ENCODE measurements at places on chromosomes 7 and 10.
A peak's percentile ranks its signal among the peaks of the same experiment; 100 is the strongest.

GRCh38 chr10:103295374-103296015, 18.6 kb downstream of the INA start:
- DNase-seq, result peak; percentile 9

DNA sequence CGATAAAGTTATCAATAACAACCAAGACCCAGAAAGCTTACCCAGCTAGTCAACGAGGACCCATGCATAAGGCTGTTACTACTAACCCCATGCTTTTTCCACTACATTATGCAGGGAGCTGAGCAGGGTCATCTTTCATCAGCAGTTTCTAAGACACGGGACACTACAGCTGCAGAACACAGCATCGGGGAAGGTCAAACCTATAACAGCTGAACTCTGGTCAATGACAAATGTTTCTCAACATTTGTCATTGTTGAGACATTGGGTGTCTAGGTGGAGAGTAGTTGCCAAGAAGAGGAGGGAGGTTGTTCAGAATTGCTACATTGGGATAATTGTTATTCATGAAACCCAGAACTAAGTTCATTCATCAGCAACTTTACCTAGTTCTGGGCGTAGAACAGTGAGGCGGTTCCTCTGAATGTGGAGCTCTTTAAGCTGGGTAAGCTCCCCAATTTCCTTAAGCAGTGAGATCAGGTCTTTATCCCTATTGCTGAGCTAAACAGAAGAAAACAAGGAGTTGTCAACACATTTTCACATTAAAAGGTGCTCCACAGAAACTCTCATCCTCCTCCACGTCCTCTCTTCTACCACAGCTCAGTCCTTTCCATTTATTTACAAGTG, 105.6 kb downstream of the ZNF22 start:
- no peak for DNase-seq

- no peak for DNase-seq
These were observed 167.2 kb downstream of the EVX1 start for GRCh38 chr7:27409776-27410175.

GRCh38 chr7:20260223-20260622, 43.0 kb upstream of the MACC1 start:
- no peak for DNase-seq

GRCh38 chr10:73850863-73851461, 23.4 kb downstream of the CAMK2G start:
- no peak for DNase-seq

- DNase-seq, result no peak
These were observed 167.4 kb downstream of the ARHGAP21 start for GRCh38 chr10:24556126-24556749.

DNA sequence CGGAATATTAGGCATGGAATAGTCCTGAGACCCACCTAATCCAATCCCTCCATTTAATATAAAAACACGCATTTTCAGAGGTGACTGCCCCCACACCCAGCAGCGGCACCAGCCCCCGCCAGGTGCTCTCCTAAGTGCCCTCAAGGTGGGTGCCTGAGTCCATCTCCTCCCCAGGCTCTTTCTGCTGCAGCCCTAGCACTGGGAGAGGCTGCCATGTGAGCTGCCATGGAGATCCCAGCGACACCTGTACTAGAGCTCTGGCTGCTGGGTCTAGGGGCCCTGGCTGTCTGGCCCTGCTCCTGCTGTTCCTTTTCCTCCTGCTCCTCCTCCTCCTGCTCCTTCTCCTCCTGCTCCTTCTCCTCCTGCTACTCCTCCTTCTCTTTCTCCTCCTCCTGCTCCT, 191.1 kb upstream of the BMPER start:
- DNase-seq, result no peak

DNA sequence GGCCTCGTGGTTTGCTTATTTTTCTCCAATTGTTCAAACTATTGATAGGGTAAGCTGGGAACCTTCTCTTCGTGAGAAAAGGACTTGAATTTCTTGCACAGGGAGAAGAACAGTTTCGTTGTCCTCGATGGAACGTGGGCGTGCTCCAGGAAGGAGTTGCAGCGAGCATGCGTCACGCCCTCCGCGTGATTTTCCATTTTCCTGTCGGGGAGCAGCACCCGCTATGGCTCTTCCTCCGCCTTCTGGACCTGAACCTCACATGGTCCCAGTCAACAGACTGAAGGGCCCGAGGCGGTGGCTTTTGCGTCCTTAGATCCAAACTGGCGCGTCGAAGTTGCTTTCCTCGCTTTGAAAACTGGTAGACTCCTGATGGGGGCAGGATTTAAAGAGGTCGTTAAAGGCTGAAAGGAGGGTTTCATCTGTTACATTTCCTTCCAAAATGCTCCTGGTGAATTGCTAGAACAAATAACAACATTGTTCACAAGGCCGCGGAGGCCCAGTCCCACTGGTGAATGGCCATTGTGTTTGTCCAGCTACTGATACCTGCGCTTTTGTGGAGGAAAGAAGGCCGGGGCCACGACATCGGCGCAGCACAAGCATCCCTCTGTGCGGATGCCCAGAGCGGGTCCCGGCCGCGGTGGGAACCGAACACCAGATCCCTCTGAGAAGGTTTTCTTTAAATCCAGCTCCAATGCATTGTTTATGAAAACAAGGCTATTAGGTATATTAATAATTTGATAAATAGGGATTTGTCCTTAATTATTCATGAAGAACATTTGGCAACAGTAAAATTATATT, 75.9 kb downstream of the EBF3 start:
- no peak for DNase-seq

- DNase-seq, result no peak
These were observed 590.5 kb downstream of the PARD3 start for GRCh38 chr10:34224639-34225038.

DNA sequence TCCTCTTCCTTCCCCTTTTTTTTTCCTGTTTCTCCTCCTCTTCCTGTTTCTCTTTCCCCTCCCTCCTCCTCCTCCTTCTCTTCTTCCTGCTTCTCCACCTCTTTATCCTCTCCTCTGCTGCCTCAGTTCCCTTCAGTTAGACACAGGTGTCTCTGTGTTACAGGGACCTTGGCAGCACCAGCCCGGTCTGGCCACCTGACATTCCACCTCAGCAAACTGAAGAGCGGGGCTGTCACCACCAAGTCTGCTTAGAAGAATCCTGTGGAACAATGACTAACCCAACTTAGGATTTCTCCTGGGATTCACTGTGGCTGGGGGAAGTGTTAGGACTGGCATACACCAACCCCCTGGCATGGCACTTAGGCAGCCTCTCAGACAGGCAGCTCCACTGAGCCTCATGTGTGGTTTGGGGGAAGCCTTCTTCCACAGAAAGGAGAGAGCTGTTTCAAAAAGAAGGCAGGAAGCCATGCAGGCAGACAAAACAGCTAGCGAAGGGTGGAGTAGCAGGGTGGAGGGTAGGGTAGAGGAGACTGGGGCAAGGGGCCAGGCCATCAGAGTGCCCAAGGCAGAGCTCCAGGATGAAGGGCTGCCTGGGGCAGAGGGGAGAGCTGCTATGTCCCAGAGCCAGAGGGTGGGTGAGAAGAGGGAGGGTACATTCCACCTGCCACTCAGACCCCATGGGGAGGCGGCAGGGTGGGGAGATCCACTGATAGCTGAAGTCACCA, 13.2 kb upstream of the GDF10 start:
- peak; percentile 22 for DNase-seq

GRCh38 chr7:151117565-151117964, 31.3 kb downstream of the AGAP3 start:
- no peak for DNase-seq

- DNase-seq, result no peak
These were observed 216.8 kb downstream of the THSD7A start for GRCh38 chr7:11615174-11615573.

- DNase-seq, result no peak
These were observed 14.9 kb upstream of the DLX5 start for GRCh38 chr7:97039374-97040065.

- DNase-seq, result no peak
These were observed 132.9 kb downstream of the ATXN7L1 start for GRCh38 chr7:105743351-105744090.

DNA sequence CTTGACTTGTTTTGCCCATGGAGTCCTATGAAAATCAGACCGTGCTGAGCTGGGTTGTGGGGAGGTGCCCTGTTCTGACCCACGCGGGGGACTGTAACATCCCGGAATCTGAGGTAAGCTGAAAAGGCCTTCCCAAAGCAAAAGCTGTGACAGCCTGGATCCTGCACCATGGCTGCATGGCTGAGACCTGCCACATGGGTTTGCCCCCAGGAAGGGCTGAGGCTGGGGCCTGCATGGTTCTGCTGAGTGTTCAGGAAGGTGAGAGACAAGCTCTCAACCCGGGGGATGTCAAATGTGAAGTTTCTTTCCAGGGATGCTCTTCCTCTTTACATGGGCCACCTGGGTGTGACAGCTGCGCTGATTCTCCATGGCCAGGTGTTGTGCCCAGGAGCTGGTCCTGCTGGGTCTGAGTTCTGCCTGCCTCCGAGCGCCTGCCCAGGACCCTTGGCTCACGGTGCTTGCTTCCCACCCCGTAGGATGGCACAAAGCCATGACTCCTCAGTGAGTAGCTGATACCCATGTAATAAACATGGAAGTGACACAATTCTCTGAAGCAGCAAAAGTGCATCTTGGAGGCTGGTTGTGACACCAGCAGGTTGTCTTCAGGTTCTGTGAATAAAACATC, 58.3 kb downstream of the VIPR2 start:
- DNase-seq, result no peak

DNA sequence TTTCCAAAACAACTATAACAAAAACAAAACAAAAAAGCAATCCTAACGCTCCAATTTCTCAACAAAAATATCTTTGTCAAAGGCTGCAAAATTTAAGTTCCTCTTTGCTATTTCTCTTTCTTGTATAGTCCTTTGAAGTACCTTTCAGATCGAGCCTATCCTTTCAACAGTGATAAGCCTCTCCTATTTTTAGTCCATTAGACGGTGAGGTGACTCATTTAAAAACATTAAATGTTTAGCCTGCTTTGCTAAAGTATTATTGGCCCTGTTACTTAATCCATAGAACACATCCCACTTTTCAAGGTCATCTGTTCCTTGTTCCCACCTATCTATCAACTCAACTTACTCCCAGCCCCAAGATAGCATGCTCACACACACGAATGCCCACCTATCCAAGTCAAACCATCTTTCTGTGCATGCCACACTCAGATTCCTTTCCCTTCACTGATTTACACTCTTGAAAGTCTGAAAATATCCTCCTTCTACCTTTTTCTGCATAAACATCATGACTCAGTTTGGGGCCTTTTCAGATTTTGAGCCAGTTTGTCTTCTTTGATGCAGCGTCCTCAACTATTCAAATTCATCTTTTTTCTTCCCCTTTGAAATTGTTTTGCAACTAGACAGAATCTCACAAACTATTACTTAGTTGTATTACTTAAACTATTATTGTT, 224.9 kb upstream of the TMEM229A start:
- no peak for DNase-seq

DNA sequence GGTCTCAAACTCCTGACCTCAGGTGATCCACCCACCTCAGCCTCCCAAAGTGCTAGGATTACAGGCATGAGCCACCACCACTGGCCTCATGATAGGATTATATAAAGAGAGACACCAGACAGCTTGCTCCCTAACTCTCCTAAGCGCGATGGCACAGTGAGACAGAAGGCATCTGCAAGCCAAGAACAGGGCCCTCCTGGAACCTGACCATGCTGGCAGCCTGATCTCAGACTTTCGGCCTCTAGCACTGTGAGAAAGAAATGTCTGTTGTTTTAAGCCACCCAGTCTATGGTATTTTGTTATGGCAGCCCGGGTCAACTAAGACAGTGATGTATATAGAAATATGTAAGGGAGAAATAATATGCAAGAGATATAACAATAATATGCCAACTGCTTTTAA, 51.2 kb downstream of the SRPK2 start:
- DNase-seq, result no peak

GRCh38 chr10:63922468-63923284, 401.5 kb downstream of the REEP3 start:
- no peak for DNase-seq

DNA sequence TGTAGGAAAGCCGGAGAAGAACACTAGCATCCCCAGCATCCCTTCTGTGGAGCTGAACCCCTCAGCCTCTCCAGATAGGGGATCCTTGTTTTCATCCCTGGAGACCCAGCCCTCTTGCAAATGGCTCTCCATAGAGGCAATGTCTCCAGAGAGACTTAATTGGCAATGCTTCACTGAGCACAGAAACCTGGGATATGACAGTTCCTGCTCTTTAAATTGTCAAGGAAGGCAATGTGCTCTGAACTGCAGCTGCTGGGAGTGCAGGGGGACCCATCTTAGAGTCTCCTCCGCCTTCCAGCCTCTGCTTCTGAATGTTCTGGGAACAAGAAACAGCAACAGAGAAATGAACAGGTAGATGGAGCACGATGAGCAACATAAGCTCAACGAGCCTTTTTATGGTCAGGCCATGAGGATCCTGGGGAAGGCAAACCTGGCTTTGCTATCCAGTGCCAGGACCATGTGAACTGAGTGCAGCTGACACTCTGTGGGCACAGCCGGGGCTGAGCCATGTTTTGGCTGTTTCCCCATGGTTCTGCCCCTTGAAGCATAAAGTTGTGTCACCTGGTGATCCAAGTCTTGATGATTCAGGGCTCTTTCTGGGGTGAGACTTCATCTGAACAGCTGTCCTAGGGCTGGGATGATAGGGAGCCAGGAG, 481.0 kb downstream of the PLXNA4 start:
- no peak for DNase-seq

GRCh38 chr10:58588673-58589265, 76.1 kb downstream of the BICC1 start:
- DNase-seq, result no peak

DNA sequence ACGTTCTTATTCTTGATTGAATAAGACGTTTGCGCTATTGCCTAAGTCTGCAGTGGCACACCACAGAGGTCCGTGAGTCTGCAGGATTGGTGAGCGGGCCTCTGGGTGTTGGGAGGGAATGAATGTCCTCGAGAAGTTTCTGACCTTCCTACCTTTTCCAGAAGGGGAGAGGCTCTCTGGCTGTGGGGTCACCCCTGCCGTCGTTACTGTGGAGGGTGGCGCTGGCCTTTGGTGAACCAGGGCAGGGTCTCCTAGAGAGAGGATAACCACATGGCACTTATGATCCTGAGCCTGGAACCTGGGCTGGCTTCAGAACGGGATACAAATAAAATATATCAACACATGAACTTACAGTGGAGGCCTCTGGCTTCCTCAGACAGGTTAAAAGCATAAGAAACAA, 13.8 kb downstream of the IL15RA start:
- no peak for DNase-seq

DNA sequence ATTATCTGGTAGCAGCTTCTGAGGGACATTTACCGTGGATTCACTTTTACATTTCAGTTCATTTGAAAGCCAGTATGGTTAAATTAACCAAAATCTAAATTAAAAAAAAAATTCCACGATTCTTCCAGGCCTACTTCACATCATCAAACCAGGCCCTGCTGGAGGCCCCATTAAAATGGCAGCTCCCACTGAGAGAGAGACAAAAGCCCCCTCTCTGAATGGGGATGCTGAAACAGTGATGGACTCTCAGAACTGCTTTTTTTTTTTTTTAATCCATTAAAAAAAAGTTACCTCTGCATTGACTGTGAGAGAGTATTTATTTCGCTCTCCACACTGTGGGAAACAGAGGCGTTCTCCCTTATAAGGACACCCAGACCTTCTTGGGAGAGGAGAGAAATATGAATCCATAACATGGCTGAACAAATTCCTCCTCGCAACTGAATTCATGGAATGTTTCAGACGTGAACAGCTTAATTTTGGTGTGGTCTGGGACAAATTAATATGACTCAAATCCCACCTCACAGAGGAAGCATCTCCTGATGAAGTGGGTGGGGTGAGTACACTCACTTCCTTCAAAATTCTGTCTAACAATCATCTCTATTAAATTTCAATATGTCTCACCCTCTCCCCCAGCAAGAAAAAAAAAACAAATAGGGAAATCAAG, 73.5 kb downstream of the SAMD9 start:
- no peak for DNase-seq
